ENCODE measurements at places on chromosomes 6 and 20.

- peak; percentile 88 for DNase-seq
Measured at GRCh38 chr6:41602864-41603608, 35.2 kb upstream of the MDFI start.

- DNase-seq, result no peak
Measured at GRCh38 chr20:50376888-50377459, 133.2 kb upstream of the PTPN1 start.

- DNase-seq, result no peak
Measured at GRCh38 chr20:57950764-57951485, 241.1 kb upstream of the PMEPA1 start.

GRCh38 chr6:128569732-128570679, 49.6 kb upstream of the PTPRK start:
- no peak for DNase-seq

DNA sequence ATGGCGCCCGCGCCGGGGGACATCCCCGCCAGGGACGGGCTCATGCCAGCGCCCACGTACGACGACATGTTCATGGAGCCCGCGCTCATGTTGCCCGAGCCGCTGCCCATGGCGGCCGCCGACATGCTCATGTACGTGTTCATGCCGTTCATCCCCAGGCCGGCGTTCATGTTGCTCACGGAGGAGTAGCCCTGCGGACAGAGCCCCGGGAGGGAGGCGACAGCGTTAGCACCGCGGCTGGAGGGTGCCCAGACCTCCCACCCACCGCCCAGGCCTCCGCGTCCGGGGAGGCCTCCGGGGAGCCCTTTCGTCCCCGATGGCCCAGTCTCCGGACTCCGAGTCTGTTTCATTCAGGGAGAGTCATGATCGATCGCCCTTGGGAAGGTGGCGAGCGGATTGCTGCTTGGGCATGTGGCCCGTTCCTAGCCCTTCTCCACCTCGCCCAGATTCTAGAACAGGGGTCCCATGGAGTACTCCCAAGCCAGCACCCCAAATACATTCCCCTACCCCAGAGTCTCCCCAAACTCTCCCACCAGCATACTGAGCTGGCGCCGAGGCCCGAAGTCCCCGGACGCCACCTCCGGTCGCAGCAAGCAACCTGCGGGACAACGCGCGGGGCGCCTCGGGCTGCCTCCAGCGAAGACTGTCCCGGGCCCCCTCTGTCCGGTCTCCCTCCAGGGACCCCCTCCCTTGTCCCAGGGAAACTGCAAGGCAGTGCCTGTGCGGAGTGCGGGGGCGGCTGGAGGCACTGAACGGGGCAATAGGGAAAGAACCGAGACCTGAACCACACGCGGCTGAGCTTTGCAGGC, 1.2 kb downstream of the FOXA2 start:
- peak; percentile 41 for DNase-seq

GRCh38 chr6:44580901-44581300, 193.4 kb downstream of the CDC5L start:
- DNase-seq, result no peak

DNA sequence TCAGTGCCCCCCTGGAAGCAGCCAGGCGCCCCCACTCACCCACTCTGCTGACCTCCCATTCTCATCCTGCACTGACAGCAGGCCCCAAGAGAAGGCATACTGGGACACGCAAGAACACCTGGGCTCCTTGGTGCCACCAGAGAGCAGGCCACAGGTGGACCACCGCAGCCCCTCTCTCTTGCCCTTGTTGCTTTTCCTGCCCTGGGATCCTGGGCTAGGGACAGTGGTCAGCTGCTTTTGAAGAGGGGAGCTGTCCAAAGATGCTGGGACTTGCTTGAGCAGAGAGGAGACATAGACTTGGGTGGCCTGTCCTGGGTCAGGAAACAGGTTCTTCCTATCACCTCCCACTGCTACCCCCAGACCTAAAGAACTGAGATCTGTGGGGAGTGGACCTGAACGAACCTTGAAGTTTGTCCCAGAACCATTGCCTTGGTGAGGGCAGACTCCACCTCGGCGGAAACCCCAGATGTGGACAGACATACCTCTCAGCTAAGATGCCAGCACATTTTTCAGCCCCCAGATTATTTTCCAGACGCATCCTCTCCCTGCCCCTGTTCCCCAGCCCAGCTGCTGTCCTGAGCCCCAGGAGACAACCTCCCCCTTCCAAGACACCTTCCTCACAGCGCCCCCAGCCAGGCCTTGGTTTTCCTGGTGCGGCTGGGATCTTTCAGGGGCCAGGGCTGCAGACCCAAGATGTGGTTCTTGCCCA, 1.1 kb downstream of the GLP1R start:
- peak; percentile 39 for DNase-seq

DNA sequence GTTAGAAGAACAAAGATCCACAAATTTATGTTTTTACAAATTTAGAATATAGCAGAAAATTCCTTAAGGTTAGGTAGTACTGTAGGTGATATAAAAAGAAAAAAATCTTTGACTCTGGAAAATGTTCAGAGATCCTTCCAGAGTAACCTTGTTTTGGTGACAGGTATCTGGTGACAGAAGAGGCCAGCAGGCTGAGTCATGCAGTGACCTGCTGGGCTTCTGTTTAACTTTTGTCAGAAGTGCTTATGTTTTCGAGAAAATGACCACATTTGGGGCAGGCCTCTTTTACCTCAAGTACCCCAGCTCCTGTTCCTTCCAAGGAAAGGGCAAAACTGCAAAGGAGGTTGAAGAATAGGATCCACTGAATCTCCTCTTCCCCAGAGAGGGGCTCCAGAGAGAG, 10.5 kb upstream of the CLDN20 start:
- DNase-seq, result no peak

DNA sequence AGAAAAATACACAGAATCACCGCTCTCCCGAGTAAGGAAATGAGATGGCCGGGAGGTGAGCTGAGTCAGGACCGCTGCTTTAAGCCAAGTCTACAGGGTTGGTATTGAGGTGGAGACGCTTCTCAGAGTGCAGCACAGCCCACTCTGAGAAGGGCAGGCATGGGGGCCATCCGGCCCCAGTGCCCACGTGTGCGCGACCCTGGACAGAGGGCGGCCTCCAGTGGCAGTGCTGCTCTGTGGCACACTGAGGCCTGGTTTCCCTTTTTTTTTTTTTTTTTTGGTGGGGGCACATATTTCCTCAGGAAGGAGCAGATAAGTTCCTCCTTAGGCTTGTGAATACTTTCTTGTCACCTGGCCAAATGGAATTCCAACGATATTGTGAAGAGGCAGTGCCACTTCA, 88.8 kb downstream of the FOXC1 start:
- no peak for DNase-seq

GRCh38 chr6:120584111-120584760, 750.0 kb downstream of the TBC1D32 start:
- DNase-seq, result peak; percentile 49

- no peak for DNase-seq
Measured at GRCh38 chr6:159201336-159201735, 32.1 kb downstream of the FNDC1 start.

DNA sequence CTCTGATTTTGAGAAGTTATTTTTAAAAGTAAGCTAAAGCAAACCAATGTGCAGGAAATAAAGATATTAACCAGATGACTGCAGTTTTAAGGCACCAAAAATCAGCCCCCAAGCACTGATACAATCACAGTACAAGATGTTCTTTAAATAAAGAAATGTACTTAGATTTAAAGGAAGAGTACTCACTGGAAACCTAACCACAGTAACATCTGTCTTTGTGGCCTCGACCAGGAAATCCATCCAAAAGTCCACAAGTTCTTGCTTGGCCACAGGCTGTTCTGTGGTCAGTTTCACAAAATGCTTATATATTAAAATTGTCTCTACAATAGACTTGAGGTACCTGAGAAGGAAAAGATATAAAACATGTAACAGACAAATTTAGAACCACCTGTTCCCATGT, 105.9 kb upstream of the MAP7 start:
- no peak for DNase-seq

- DNase-seq, result no peak
Measured at GRCh38 chr20:1908191-1908590, 13.0 kb downstream of the SIRPA start.

- no peak for DNase-seq
Measured at GRCh38 chr6:45605971-45606370, 228.2 kb upstream of the SUPT3H start.

DNA sequence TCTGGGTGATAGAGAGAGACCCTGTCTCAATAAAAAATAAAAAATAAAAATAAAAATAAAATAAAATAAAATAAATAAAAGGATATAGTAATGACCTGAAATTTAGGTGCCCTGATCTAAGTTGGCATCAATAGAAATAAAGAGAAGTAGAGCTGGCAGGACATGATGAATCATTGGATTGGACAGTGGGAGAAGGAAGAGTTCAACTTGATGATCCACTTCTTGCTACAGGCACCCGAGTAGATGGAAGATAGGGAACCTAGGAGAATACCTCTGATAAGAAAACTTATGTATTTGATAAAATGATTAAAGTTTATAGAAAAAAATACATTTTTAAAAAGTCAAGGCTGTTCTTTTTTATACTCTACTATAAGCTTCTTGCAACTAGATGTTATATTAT, 79.0 kb downstream of the ADTRP start:
- DNase-seq, result no peak

DNA sequence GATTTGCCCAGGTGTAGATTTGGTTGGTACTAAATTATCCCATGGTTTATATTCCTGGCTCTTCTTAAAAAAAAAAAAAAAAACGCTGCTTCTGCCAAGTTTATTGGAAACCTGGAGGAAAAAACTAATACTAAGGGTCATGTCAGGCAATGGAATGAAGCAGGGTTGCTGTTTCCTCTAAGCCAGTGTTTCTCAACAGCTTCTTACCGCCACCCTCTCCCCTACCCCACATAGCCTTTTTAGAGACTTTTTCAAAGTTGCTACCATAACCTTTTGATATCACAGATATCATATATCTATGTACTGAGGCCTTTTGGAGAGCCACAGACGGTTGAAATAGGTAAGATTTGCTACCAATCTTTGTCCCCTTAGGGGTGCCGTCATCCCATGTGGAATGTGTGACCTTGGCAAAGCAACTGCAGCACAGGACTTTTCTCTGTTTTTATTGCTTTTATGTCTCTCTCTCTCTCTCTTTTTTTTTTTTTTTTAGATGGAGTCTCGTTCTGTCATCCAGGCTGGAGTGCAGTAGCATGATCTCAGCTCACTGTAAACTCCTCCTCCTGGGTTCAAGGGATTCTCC, 35.0 kb downstream of the SYTL3 start:
- no peak for DNase-seq

DNA sequence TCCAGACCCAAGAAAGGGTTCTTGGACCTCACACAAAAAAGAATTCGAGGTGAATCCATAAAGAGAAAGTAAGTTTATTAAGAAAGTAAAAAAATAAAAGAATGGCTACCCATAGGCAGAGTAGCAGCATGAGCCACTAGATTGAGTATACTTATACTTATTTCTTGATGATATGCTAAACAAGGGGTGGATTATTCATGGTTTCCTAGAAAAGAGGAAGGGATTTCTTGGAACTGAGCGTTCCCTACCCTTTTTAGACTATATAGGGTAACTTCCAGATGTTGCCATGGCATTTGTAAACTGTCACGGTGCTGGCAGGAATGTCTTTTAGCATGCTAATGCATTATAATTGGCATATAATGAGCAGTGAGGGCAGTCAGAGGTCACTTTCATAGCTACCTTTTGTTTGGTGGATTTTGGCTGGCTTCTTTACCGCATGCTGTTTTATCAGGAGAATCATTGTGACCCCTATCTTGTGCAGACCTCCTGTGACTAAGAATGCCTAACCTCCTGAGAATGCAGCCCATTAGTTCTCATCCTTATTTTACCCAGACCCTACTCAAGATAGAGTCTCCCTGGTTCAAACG, 44.3 kb downstream of the TENT5A start:
- no peak for DNase-seq

GRCh38 chr6:6522709-6523108, 65.8 kb upstream of the LY86 start:
- DNase-seq, result no peak

DNA sequence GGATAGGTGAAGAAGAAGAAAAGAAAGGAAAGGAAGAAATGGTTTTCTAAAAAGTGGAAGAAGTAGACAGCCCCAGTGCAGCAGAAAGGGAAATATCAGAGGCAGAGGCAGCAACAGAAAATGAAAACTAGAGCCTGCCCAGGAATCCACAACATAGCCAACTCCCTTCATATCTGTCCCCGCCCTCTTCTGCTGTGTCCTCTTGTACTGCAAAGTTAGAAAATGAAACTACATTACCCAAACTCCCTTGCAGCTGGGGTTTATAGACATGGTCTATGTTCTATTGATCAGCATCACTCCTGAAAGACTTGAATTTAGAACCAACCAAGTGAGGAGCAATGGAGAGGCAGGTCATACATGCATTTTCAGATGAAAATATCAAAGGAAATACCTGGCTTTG, 200.5 kb upstream of the PHACTR1 start:
- DNase-seq, result no peak

GRCh38 chr6:119322034-119322433, 27.5 kb downstream of the MAN1A1 start:
- DNase-seq, result no peak

DNA sequence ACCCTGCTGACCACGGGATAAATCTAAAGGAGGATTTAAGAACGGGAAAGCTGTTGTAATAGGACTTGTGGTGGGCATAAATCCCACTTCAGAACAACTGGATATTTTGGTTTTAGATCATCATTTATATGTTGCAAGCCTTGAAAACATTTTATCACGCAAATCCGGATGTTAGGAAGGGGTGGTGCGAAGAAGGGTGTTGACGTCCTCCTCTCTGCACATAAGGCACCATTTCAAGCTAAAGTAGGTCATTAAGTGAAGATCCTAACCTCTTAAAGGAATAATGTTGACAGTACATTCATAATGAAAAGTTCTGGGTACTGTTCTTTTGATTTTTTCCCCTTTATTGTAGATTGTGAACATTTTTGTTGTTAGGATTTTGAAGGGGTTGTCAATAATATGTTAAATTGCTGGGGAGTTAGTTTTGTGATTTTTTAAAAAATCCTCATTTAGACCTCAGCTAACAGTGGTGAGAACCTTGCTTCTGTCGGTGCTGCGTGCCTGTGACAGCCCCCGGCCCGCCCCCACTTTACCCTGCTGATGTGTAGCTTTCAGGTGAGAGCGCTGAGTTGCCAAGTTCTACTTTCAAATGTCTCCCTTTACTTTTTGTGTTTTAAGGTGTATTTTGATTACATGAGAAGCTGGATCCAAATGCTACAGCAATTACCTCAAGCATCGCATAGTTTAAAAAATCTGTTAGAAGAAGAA, 88.8 kb downstream of the MAP3K4 start:
- DNase-seq, result no peak

DNA sequence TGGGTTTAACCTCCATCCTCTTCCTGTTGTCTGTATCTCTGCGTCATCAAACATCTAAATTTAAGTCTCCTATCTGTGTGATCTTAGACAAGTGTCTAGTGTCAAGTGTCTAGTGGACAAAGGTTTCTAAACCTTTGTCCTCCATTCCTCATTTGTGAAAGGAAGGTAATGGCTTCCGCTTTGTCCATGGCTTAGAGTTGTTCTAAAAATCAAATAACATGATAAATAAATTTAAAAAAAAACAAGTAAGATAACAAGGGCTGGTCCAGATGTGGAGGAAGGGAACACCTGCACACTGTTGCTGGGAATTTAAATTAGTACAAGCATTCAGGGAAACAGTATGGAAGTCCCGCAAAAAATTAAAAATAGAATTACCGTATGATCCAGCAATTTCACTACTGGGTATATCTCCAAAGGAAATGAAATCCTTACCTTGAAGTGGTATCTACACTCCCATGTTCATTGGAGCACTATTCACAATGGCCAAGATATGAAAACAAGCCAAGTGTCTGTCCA, 17.6 kb upstream of the SERPINB1 start:
- DNase-seq, result no peak
